ENCODE measurements at places on chromosomes 1 and 21.

DNA sequence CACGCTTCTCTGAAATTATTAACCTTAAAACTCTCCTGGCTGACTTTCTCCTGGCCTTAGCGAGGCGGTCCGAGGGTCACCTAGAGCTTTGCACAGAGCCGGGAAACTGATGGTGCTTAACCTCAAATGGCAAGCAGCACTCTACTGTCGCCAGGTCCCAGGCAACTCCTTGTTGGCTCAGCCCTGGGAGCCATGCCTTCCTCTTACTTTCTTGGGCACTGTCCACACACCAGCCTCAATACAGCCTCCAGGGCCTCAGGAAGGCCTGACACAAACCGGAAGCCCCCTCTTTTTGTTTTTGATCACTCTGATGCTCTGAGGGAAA, 3.8 kb downstream of the TRABD2B start:
- DNase-seq, result no peak

- no peak for DNase-seq
These were observed 27.5 kb downstream of the TRPM2 start for GRCh38 chr21:44380876-44381275.

DNA sequence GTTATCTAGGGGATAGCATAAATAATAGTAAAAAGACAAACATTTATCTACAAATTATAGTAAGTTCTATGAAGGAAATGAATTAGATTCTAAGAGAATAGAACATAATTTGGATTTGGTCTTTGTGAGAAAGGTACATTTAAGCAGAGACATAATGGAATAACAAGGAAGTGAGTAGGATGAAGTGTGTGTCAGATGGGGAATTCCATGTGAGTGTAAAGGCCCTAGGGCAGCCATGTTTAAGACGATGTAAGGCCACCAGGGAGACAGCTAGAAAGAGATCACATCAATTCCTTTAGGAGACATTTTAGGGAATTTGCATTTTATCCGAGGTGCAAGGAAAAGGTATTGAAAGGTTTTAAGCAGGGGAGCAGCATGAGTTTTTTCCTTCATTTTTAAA, 33.8 kb upstream of the ELAVL4 start:
- no peak for DNase-seq

DNA sequence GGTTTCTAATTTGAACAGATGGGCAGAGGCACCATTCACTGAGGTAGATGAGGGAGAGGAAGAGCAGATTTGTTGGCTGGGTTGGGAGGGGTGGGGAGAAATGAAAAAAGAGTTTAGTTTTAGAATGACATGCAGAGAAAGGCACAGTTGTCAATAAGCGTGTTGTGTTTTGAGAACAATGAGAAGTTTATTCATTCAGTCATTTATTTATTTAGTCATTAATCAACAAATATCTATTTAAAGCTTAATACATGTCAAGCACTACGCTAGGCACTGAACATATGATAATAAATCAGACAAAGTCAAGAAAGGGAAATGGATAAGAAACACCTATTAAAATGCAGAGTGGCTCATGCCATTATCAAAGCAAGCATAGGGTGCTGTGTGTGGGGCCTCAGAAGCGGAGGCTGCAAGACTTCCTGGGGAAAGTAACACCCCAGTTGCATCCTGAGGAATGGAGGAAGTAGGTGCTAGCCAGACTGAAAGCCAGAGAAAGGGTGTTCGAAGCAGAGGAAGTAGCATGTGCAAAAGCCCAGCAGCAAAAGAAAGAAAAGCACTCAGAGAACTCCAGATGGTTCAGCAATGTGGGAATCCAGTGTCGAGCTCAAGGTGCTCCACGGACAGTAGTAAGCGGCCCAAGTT, 114.1 kb downstream of the RNF220 start:
- no peak for DNase-seq

GRCh38 chr1:171940368-171940767, 99.1 kb downstream of the DNM3 start:
- no peak for DNase-seq

DNA sequence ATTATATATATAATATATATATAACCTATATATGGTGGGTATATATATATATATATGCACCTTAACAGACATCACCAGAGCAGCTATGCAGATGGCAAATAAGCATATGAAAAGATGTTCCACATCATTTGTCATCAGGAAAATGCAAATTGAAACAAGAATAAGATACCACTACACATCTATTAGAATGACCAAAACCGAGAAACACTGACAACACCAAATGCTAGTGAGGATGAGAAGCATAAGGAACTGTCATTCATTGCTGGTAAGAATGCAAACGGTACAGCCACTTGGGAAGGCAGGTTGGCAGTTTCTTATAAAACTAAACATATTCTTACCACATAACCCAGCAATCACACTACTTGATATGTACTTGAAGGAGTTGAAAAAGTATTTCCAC, 219.8 kb upstream of the PRMT6 start:
- DNase-seq, result no peak

GRCh38 chr1:52814465-52814864, 28.1 kb upstream of the ZYG11A start:
- no peak for DNase-seq

DNA sequence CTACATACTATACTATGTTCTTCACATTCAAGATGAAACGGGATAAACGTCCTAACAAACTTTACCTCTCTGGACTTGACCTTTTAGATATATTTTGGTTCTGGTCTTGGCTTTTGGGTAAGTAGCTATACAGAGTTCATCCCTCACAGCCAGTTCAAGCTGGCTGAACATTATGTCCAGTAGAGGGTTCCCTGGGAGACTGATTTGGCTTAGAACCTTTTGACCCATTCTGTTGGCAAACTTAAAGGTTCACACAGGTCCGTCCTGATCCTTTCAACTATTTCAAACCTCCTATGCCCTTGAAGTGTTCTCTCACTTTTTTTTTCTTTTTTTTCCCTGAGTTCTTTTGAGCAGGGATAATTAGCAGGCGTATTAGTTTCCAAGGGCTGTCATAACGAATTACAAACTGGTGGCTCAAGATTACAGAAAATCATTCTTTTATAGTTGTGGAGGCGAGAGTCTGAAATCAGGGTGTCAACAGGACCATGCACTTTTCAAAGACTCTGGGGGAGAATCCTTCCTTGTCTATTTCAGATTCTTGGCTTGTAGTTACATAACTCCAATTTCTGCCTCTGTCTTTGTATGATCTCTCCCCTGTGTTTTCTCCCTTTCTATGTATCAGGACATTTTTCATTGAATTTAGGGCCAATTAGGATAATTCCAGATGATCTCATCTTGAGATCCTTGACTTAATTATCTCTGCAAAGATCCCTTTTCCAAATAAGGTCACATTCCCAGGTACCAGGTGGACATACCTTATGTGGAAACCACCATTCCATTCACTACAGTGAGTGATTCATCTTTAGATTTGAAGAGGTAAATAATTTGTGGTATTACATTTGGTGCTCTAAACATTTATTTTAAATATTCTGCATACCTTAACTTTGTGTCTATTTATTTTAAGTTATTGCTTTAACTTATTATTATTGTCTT, 257.4 kb upstream of the USP25 start:
- no peak for DNase-seq

DNA sequence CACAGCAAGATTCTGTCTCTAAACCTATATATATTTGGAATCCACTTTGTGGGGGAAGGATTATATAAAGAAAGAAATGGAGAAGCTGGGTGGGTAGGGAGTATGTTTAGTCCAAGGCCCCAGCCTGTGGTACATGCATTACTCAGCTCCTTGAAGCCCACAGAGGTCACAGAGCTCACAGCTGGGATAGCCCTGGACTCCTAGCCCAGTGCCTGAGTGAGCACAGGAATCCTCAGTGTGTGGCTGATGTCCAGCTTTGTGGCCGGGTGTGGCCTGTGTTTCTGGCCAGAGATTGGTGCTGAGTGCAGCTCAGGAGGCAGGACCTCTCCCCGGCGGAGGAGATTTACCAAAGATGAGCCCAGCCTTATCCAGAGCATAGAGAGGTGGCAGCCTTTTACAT, 7.6 kb downstream of the CAPN9 start:
- no peak for DNase-seq

DNA sequence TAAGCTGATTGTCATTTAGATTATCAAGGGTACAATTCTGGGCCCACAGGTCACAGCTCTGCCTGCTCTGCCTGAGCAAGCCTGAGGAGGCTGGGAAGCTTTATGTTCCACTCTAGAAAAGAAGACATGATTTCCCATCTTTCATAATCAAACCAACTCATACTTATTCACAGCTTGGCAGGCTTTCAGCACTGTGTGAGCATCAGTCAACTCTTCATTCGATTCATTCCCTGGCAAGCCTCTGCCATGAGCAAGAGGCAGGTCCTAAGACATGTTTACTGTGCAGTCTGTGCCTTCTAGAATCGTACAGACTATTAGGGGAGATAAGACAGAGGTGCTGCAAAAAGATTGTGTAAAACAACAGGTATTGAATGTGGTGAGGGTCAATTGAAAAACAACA, 24.5 kb upstream of the KIRREL1 start:
- DNase-seq, result no peak

DNA sequence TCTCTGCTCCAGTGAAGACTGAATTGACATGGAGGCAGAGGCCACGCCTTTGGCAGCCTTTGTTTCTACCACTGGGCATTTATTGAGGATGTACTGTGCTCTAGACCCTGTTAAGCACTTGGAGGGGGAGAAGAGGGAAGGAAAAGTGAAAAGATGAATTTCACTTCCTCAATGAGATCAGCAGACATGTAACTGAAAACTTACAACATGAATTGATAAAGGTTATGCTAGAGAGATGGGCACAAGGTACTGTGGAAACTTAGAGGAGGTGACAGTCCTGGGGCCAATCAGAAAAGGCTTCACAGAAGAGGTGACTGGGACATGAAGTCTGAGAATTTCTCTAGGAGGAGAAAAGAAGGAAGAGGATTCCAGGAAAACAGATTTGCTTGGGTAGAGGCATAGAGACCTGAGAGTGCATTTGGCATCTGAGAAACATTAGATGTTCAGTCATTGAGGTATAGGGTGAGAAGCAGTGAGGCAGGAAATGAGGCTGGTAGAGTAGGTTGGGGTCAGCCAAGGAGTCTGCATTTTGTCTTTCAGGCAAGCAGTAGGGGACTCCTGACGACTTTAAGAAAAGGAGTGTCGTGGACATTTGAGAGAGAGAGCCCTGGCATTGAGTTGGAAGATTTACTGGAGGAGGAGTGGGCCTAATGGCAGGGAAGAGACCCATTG, 113.0 kb downstream of the SYT2 start:
- DNase-seq, result no peak

DNA sequence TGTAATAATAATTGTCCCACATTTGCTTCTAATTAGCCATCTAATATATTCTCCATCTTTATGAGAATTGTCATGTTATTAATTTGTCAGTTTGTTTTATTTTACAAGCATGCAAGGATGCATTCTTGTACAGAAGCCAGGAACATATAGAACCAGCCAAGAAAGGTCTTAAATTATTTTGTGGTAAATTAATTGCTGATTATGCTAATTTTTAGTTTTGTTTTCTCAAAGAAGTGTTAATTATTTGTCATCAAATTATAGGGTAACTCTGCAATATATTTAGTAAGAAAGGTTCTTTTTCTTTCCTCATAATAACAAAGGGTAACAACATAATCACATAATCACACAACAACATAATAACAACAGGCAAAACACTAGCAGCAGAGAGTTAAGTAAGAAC, 5.7 kb downstream of the CLIC6 start:
- DNase-seq, result no peak

Data from activated CD4-positive, CD25-positive, alpha-beta regulatory T cell treated with anti-CD3 and anti-CD28 coated beads, Interleukin-2, amount 50 U/mL, for 72 hours (primary cell).